ENCODE measurements at places on chromosomes 2 and 18.

DNA sequence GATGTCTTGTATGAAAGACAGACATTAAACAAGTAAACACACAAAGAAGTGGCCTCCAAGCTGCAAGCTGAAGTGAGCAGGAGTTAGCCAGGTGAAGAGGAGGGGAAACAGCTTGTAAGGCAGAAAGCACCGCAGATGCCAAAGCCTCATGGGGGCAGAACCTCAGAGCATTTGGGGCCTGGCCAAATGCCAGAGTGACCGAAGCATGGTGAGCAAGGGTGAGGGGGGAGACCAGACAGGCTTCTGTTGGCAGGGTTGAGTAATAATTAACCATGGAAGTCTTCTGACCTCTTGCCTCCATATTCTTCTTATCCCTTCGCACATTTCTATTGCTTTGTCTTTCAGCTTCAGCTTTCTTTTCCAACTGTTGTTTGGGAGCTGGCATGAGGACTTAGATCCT, 5.6 kb downstream of the QPCT start:
- peak; percentile 26 for DNase-seq

DNA sequence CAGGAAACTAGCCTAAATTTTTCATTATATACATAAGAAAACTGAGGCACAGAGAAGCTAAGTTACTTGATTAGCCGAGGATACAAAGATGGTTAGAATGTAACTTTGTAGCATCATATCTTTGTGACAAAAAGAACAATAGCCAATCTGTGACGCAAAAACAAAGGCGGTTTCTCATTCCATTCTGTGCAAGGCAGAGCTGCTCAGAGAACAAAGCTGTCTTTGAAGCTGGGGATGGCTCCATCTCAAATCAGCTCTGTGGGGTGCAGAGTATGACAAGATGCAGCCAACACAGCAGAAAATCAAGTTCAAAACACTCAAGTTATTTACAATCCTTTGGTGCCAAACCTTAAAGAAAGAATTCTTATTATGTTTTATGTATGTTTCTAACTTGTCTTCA, 81.9 kb upstream of the VWC2L start:
- no peak for DNase-seq

DNA sequence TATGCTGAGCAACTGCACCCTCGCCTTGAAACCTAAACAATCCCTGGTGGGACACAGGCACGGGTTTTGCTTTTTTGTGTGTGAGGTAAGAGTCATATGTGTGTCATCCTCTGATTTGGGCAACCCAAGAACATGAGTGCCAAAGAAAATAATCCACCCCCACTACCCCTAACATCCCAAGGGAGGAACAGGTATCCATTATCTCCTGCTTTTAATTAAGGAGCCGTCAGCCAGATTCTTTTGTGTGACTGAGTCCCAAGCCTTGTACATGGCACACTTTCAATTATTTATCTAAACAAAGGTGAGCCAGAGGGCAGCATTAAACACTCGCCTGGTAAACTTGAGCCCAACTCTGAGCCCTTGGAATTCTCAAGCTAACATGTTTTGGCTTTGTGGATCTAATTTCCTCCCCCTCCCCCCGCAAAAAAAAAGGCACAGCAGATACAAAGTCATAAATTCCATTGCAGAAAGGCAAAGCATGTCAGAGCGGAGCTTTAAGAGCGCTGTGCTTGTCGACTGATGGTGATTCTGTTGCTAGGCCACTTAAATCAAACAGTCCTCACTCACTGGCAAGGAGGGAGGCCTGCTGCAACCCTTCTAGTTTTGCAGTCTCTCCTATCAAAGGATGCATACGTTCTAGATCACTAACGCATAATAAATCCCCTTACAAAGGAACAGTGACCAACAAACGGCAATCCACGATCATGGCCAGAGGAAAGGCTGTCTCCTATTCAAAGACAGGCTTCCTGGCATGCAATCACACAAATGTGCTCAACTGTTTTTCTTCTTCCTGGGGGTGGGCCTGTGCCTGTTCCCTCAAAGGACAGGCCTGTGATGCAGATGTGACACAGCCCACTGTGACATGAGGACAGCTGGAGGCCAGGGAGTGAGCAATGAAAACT, 143.5 kb upstream of the LMAN1 start:
- no peak for DNase-seq

- no peak for DNase-seq
These were observed 501.4 kb downstream of the CCDC85A start for GRCh38 chr2:56685205-56685604.

DNA sequence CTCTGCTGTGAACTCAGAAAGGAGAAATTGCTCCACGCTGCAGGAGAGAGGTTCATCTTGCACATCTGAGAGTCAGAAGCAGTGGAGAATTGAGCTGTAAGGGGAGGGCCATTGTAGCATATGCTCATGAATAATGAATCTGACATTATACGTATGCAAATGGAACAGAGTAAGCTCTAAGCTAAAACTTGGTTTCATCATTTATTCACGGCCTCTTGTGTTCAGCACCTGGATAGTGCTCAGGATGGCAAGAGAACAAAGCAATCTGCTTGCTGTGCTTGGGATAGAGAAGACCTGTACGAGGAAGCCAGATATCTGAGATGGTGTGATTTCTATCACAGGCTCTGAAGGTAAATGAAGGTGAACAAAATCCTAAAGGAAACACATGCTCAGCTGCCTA, 87.9 kb upstream of the GCFC2 start:
- no peak for DNase-seq

- DNase-seq = no peak
These were observed 14.8 kb upstream of the SLC66A3 start for GRCh38 chr2:11140492-11140891.

- no peak for DNase-seq
These were observed 855.3 kb downstream of the SLC4A3 start for GRCh38 chr2:220482716-220483115.

All from adrenal gland (tissue), 19 donors.